ENCODE measurements at places on chromosomes 1 and 21. TPM values are rescaled to one million over a fixed set of nuclear protein-coding genes. Genes with fewer than 3 reads are reported as not detected.
A peak's percentile ranks its signal among the peaks of the same experiment; 100 is the strongest.

Gene BACE2
- total RNA-seq, result 20.8 TPM

Gene CGN
- 52.9 TPM for total RNA-seq

Gene ARTN
- total RNA-seq, result 0.27 TPM

Gene ETNK2
- total RNA-seq, result 4.5 TPM

Gene MDM4
- total RNA-seq, result 77.9 TPM

DNA sequence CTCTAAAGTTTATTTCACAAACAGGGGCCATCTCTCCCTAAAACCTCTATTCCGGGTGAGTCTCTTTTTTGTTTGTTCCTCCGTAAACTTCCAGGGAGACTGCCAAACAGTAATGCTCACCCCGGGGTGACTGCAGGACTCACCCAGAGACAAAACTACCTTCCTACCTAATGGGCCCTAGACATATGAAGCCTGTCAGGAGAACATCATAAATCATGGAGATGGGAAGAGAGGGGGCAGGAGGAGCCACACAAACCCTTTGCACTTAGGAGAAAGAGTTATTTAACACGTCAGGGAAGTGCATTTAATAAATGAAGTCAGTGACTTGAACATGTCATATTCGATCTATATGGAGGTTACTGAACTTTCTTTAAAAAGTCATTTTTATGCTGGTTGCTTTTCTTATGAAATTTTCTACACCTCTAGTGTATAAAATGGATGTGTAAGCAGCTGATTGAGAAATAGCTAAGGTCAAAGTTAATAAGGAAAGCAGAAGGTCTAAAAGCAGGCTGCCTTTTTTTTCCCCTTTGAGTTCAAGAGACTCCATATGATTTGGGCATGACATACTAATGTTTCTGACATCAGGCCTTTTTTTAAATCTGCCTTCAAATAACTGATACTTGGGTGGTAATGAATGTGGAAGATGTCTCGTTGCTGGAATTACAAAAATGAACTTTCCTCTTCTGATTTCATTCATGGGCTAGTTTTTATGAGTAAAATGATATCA lies 286.9 kb upstream of the USP25 start:
- DNase-seq, result no peak

GRCh38 chr1:91798740-91799139 lies 87.2 kb downstream of the TGFBR3 start:
- DNase-seq, result no peak

GRCh38 chr1:239814306-239814881 lies 277.3 kb upstream of the FMN2 start:
- DNase-seq, result no peak

GRCh38 chr1:7940745-7941436 lies at the start of gene TNFRSF9:
Gene TNFRSF9 (minus strand): TSS chr1:7940839. CDS start chr1:7939994, 845 bp downstream.
- peak; percentile 53 for DNase-seq

- no peak for DNase-seq
Observed at GRCh38 chr21:41024341-41024740, 143.6 kb upstream of the BACE2 start.

DNA sequence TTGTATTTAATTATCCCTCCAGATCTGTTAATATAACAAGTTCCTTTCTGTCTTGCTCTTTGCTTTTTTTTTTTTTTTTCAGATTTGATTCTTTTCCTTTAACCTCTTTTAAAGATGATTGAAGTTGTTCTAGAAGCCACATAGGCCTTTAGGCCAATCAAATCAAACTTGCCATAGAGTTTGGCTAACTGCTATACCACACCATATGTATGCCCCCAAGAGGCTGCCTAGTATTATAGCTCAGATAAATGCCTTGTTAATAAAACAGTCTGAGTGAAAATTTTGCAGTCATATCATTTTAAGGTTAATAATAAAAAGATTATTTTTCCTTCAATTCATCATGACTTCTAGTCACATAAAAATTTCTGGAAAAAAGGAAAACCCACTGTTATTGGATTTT lies 696.0 kb upstream of the CHRM3 start:
- DNase-seq, result no peak

DNA sequence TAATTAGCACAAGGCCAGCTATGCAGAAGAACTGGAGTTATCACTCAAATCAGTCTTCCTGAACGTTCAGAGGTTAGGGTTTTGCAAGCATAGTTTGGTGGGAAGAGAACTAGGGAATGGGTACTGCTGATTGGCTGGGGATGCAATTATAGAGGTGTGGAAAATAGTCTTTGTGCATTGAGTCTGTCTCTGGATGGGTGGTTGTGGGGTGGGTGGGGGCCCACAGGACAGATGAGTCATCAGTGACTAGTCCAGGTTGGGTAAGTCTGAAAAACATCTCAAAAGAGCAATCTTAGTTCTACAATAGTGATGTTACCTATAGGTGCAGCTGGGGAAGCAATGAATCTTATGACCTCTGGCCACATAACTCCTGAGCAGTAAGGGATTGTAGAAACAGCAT lies 89.7 kb upstream of the HMCN1 start:
- no peak for DNase-seq

- DNase-seq, result no peak
Observed at GRCh38 chr1:208825300-208825699, 581.1 kb upstream of the PLXNA2 start.

Data from lower lobe of right lung (tissue), 2 donors.